ENCODE measurements at places on chromosomes 6 and 20. TPM values are rescaled to one million over a fixed set of nuclear protein-coding genes. Genes with fewer than 3 reads are reported as not detected.
A peak's percentile ranks its signal among the peaks of the same experiment; 100 is the strongest.

DNA sequence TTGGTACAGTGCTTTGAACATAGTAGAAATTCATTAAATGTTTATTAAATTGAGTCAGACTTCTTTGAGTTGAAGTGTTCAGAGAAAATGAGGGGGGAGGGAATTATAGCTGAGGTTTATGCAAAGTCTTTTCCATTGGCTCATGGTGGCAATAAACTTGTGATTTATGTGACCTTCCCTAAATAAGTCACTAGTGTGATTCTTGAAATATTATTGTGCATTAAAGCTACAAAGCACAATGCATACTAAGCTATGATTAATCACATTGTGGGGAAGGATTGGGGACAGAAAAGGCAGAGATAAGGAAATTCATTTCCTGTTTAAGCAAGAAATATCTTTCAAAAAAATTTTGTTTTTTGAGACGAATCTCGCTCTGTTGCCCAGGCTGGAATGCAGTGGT is 877.5 kb downstream of the TFAP2A start:
- no peak for DNase-seq

- DNase-seq, result no peak
These were observed 19.1 kb downstream of the SLX4IP start for GRCh38 chr20:10454151-10454750.

DNA sequence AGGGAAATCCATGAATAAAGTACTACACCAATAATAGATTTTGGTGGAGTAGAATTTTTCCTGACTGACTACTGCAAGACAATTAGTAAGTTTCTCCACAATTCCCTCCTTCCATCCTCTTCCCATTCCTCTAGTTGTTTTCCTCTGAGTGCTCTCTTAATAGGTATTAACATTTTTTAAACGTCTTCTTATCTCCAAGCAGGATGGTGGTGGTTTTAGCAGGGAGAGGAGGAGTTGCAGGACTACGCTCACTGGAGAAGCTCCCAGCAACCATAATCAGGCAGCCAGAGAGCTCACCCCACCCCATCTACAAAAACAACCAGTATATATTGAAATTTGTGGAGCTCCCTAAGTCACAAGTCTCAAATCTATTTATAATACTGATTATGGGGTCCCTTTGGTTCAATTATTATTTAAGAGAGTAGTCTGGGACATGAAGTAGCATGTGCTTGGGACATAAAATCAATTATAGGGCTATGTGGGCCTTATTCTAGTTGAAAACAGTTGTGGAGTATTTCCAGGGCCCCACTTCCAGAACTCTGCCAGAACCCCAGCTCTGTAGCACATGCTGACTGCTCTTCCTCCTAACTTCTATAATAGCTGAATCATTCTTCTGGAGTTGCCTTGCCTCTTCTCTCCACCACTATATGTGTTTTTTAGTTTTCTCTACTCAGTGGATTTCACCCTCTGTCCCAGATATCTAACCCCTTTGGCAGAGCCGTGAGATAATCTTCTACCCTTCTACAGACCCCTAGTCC is 49.8 kb downstream of the MYB start:
- DNase-seq, result no peak

DNA sequence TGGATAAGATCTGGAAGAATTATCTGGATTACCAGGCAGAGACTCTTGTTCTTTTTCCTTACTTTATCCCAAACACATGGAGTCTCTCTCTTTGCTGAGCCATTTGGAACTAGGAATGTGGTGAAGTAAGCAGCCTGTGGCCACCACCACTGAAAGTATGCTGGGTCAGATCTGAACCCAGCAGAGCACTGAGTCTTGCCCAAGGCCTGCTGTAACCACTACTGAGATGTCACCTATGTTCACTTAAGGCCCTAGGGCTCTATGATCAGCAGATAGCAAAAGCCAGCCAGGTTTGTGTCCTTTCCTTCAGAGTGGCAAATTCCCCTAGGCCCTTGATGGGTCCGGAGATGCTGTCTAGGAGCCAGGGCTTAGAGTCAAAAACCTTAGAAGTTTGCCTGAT is 103.3 kb upstream of the PLN start:
- no peak for DNase-seq

GRCh38 chr20:19990850-19991249 is 26.3 kb upstream of the NAA20 start:
- DNase-seq, result no peak

DNA sequence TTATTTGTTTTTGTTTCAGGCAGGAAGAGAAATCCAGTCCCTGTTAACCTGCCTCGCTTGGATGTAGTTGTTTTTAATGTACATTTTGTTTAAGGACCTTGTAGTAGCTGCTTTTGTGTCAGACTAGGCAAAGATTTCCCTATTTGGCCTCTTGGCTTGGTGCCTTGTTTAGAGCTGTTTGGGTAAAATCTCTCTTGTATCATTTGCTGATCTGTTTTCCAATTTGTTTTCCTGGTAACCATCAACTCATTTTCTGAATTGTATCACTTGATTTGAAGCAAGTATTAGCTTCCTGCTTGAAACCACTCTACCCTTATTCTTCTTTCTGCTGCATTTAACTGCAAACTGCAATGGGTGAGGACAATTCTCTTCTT is 160.7 kb downstream of the ZFAND3 start:
- no peak for DNase-seq

GRCh38 chr6:39111280-39111679 is 3.7 kb downstream of the SAYSD1 start:
- DNase-seq, result no peak

DNA sequence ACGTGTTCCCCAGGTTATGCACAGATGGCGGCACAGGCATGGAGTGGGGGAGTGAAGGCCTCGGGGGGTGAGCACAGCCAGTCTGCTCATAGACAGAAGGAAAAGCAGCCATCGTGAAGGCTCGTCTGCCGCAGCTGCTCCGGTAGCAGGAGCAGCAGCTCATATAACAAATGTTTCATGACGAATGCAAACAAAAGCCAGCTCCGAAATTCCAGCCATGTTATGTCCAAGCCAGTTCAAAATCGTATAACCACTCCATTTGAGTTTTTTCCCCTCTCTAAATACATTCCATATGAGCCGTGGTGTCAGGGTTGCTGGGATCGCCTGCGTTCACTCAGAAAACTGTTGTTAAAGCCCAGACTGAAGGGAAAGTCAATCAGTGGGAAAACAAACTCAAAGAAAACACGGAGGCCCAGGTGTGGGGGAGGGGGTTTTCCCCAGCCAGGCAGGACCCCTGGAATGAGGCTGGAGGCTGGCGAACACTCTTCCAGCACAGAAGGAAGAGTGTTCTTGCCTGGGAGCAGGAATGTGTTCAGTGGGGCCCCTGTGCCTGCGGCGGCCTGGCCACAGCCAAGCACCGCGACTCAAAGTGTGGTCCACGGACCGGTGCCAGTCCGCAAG is 280.4 kb upstream of the TAB2 start:
- DNase-seq, result peak; percentile 81

- no peak for DNase-seq
These were observed 14.6 kb downstream of the RPS6KA2 start for GRCh38 chr6:166612471-166612881.

DNA sequence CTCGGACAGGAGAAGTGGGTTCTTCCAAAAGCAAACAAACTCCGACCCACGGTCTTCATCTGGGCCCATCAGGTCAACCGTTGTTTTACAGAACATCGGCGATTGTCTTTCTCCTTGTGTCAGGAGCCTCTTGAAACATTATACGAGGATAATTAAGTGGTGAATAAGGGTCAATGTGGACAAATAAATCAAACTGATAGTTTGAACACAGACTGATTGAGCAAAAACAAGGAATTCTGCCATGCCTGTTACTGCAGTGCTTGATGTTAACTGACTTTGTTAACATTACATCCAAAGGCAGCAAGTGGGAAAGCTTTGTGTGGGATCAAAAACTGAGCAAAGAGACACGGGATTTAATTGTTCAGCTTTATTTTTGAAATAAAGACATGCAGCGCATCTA is 101.1 kb upstream of the IFNGR1 start:
- no peak for DNase-seq

- DNase-seq, result no peak
These were observed 337.5 kb upstream of the CITED2 start for GRCh38 chr6:139711804-139712585.

DNA sequence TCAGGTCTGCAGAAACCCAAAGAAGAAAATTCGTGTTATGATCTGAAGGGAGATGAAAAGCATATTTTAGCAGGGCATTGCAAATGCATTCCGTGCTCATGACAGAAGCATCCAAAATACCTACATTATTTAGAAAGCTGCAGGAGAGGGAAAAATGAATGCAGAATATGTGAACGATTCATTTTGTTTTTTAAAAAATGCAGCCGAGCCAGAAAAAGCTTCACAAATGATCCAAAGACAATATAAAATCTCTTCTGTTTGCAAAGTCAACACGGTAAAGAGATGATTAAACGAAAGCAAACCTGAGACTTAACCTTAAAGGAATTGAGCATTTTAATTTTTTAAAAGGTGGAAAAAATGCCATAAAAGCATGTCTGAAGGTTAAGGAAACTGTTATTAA is 136.1 kb upstream of the SULF2 start:
- no peak for DNase-seq

- DNase-seq, result no peak
These were observed 6.9 kb upstream of the ZSCAN16 start for GRCh38 chr6:28117386-28118050.

DNA sequence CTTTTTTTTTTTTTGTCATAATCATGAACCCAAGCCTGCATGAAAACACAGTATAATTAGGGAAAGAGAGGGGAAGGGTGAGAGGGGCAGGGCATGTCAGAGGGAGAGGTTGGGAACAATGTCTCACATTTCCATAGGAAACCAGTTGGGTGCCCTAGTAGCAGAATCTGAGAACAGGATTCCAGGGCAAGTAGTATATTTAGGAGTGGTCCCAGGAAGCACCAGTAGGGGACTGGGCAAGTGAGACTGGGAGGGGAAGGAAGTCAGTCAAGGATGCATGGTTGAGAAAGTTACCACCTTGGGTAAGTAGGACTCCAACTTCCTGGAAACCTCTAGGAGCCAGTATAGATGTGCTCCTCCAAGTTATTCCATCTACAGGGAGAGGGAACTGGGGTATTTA is 88.6 kb upstream of the MAFB start:
- no peak for DNase-seq

DNA sequence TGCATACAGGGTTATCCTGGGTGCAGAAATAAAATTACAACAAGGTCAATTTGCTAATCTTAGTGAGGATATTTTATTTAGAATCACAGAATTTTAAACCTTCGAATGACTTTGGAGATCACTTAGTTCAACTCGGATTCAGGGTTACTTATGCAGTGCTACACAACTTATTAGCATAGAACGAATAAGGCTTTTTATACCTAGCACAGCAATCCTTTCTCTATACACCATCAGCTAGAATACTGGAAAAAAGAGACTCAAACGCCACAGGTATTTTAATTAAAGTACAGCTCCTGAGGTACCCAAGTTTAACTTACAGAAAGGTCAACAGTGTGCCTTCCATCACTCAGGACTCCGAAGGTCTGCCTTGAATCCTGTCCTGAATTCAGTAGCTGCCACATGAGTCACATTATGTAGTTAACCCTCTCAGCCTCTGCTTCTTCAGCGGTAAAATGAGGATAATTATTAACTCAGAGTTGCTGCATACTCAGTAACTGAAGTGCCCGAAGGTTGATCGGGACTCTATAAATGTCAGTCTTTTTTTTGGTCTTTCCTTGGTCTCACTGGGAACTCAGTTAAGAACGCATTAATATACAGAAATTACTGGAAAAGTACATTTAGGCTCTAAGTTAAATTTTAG is 6.0 kb upstream of the QKI start:
- no peak for DNase-seq

DNA sequence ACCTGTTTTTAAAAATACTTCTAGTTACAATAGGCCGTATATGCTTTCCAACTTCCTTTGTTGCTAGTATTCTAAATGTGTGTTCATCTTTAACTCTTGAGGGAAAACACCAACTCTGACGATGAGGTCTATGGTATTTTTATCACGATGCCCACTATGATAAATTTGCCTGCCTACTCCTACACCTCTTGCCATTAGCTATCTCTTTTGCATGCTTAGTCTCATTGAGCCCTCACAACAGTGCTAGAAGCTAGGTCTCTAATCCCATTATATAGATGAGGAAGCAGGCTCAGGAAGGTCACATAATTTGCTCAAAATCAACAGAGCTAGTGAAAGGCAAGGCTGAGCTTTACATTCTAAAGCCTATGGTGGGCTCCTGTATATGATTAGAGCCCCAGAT is 13.2 kb downstream of the AAR2 start:
- DNase-seq, result no peak

DNA sequence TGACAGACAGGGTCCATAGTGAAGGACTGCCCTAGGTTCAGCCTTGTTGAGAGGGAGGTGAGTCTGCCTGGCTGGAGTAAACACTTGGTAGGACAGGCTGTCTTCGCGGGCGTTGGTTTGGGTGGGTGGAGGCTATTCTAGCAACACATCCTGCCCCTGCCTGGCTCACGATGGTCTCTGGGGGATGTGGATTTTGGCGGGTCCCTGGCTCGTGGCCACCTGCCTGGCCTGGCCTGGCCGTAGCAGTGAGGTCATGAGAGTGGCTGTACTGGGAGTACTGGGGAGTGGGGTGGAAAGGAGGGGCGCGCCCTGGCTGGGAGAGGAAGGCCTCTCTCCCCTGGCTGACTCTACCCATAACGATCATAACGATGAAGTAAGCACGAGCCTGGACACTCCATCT is 30.2 kb upstream of the MRPS18A start:
- no peak for DNase-seq

- no peak for DNase-seq
These were observed 8.0 kb downstream of the RNF217 start for GRCh38 chr6:124970243-124970642.

DNA sequence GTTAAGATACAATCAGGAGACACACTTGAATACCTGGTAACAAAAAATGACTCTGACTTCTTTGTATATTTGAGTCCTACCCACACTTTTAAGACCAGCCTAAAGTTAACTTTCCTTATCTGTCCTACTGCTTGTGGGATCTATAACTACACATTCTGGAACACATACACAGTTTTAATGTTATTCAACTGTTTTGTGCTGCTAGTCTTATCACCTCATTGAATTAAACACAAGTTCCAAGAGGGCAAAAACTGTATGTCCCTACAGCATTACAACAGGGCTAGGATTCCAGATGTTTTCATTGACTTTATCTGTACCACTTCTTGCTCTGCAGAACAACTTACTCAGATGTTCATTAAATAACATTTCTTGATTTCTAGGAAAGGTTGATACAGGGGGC is 2.8 kb downstream of the HMGN3 start:
- no peak for DNase-seq

- DNase-seq, result peak; percentile 82
These were observed 159.8 kb downstream of the ZFP64 start for GRCh38 chr20:52031563-52032303.

- no peak for DNase-seq
These were observed 28.4 kb downstream of the VSTM2L start for GRCh38 chr20:37931153-37931922.

The CLPSL2 gene
- polyA plus RNA-seq, result not detected

The CD24 gene
- 0.89 TPM for polyA plus RNA-seq

The SMOC2 gene
- polyA plus RNA-seq, result not detected

The TPX2 gene
- polyA plus RNA-seq, result 19.8 TPM

The LRRN4 gene
- polyA plus RNA-seq, result 0.02 TPM

The PREX1 gene
- polyA plus RNA-seq, result 0.69 TPM

The CCN6 gene
- polyA plus RNA-seq, result not detected

The THEMIS gene
- not detected for polyA plus RNA-seq
